Uterine smooth muscle cell (primary cell): ENCODE measurements at places on chromosomes 7 and 10. TPM values are rescaled to one million over a fixed set of nuclear protein-coding genes. Genes with fewer than 3 reads are reported as not detected.

Gene PLEKHS1
- total RNA-seq = not detected in 2 replicates

Gene CYP3A4
- total RNA-seq = not detected in 2 replicates

Gene ADRB1
- not detected in 2 replicates for total RNA-seq

Gene C10orf67
- total RNA-seq = 0.11 and 0.12 TPM in 2 replicates

Gene SH2D4B
- not detected in 2 replicates for total RNA-seq

Gene VPS50
- 39.1 and 46.5 TPM in 2 replicates for total RNA-seq

Gene HOXA2
- under 0.01 TPM in 1 of 2 replicates, not detected in the other for total RNA-seq

Gene NAT16
- under 0.01 and 0.33 TPM in 2 replicates for total RNA-seq

Gene UCMA
- total RNA-seq = not detected in 2 replicates

Gene CCDC172
- total RNA-seq = not detected in 2 replicates

Gene HKDC1
- 1.3 and 10.6 TPM in 2 replicates for total RNA-seq

Gene ITIH5
- under 0.01 and 0.75 TPM in 2 replicates for total RNA-seq

Gene TMEM273
- total RNA-seq = not detected in 2 replicates

Gene IFIT1
- 12.7 and 16.4 TPM in 2 replicates for total RNA-seq

Gene CPXM2
- total RNA-seq = under 0.01 TPM in 1 of 2 replicates, not detected in the other

Gene CEP41
- total RNA-seq = 10.2 and 17.2 TPM in 2 replicates

Gene AKR1B15
- not detected in 2 replicates for total RNA-seq

Gene GSTO1
- total RNA-seq = 293 and 461 TPM in 2 replicates

Gene SUFU
- 2.2 and 2.4 TPM in 2 replicates for total RNA-seq

Gene H2BK1
- total RNA-seq = not detected in 2 replicates

Gene ACSL5
- 0.22 and 0.50 TPM in 2 replicates for total RNA-seq

Gene AUTS2
- total RNA-seq = 5.1 and 9.9 TPM in 2 replicates

Gene GJC3
- total RNA-seq = not detected in 2 replicates

Gene NANOS1
- under 0.01 and 0.37 TPM in 2 replicates for total RNA-seq

Gene AGAP9
- total RNA-seq = 2.6 and 4.0 TPM in 2 replicates

Gene PRLHR
- total RNA-seq = 0.12 TPM in 1 of 2 replicates, not detected in the other

Gene SLC13A1
- not detected in 2 replicates for total RNA-seq

Gene SPOCK2
- total RNA-seq = 0.11 and 0.12 TPM in 2 replicates

Gene PDGFA
- total RNA-seq = 7.3 and 20.4 TPM in 2 replicates

Gene SFTPA1
- total RNA-seq = under 0.01 TPM in 1 of 2 replicates, not detected in the other

Gene SFMBT2
- total RNA-seq = 3.5 and 4.1 TPM in 2 replicates

Gene HYAL4
- not detected in 2 replicates for total RNA-seq

Gene TEX47
- total RNA-seq = not detected in 2 replicates

Gene EVX1
- total RNA-seq = under 0.01 TPM in 1 of 2 replicates, not detected in the other

Gene FAM241B
- total RNA-seq = 0.77 and 0.87 TPM in 2 replicates
